ENCODE measurements at places on chromosomes 11 and 22.

DNA sequence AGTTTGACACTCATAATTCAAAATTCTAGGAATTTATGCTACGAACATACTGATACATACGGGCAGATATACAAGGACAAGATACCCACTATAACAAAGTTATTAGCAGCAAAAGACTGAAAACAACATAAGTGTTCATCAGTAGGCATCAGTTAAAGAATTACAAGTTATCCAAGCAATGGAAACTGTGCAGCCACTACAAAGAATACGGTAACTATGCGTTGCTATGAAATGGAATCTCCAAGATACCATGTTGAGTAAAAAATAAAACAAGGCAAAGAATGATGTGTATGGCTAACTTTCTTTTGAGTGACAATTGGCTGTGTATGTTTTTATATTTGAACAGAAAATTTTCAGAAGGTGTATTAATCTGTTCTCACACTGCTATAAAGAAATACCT lies 151.7 kb downstream of the ADAMTS15 start:
- no peak for DNase-seq

DNA sequence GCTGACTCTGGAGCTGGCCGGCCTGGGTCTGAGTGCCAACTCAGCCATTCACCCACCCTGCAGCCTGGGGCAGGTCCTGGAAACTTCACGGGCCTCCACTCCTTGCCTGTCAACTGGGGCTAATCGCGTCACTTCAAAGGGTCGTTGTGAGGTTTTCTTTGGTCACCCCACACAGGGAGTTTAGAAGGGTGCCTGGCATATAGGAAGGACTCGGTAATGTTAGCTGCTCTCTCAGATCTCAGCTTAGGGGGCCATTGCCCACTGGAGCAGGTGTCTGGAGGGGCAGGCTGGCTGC lies 7.3 kb downstream of the INCENP start:
- DNase-seq, result no peak

GRCh38 chr22:19123936-19124335 lies 1.7 kb upstream of the DGCR2 start:
- no peak for DNase-seq

DNA sequence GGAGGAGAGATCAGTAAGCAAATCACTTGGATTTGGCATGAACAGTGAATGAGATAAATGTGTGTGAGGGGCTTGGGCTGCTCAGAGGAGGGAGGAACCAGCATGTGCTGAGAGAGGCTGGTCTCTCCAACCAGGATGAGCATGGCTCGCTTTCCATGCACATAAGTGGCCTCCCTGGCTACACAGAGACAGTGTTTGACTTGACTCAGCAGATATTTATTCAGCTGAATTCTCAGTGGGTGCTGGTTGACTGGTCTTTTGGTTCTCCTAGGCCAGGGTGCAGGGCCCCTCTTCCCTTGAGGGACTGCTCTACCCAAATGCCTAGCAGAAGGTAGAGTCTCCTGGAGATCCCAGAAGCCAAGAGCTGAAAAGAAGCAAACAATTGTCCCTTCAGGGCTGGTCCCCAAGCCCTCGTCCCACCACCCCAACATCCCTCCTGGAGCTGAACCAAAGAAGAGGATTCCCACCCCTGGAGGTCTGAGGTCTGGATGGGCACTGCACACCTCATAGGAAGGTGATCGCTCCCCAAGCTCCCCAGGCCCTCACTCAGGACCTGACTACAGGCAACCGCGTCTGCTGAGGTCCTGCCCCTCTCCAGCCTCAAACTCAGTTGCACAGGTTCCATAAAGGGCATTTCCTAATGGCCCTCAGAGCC lies 3.3 kb upstream of the TRIM29 start:
- DNase-seq, result no peak

DNA sequence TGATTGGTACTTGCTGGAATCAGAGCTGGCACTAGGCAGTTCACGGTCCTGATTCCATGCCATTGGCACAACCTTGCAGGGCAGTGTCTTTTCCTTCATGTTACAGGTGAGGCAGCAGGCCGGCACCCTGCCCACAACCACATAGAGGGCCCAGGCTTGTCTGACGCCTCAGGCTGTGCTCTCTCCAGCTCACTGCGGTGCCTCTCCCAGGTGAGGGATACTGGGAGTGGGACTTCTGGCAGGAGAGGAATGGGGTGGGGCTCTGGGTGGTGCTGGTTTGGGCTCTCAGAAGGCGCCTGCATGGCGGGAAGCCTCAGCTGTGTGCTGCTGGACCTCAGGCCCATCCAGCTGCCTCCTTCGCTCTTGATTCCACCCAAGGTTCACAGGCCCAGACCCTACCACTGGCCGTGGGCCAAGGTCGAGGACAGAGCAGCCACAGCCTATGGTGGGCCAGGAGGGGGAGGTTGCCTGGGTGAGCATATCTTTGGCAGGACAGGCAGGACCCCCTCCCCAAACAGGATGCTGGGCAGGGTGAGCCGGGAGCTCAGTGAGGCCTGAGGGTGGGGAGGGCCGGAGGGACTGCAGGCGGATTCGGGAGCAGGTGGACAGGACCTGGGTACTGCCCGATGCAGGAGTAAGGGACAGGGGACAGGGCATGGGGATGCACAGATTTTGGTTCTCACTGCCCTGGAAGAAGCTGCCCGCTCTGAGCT lies 7.0 kb upstream of the MPPED1 start:
- DNase-seq, result no peak

DNA sequence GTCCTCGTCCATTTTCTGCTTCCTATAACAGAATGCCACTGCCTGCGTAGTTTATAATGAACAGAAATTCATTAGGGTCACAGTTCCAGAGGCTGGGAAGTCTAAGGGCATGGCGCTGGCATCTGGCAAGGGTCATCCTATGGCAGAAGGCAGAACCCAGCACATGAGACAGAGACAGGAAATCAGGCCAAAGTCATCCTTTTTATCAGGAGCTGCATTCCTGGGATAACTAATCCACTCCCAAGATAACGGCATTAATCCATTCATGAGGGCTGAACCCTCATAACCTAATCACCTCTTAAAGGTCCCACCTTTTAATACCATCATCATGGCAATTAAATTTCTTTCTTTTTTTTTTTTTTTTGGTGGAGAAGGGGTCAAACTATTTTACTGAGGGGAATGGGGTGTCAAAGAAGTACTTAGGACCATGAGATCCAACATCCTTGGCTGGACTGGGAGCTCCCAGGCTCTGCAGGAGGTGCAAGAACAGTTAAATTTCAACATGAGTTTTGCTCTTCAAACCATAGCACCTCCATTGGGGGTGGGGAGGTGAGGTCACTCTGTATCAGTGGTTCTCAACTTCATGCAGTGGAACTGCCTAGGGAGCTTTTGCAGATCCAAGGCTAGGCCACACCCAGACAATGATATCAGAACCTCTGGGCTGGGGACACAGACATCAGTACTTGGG lies 4.4 kb downstream of the TMEM109 start:
- DNase-seq, result no peak

DNA sequence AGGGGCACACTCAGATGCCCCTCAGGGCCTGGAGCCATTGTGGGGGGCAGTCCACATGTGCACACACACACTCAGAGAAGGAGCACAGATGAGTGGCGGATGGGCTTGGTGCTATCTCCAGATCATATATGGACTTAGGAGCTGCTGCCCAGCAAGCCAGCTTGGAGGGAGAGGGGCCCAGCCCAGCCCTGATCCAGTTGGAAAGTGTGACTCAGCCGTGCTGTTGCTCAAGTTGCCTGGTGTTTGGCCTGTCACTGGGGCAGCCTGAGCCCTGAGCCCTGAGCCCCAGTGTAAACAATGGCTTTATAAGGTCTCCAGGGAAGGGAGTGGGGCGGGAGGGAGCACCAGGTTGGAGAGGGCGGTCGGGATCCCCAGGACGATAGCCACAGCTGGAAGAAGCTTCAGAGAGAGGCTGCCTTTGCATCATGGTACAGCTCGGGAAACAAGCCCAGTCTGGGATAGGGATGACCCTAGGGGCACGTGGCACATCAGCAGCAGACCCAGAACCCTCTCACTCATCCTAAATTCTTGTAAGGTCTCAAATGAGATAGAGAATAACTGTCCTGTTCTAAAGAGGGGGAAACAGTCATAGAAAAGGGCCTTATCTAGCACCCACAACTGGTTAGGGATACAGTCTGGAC lies 4.8 kb downstream of the SELENOM start:
- DNase-seq, result no peak

DNA sequence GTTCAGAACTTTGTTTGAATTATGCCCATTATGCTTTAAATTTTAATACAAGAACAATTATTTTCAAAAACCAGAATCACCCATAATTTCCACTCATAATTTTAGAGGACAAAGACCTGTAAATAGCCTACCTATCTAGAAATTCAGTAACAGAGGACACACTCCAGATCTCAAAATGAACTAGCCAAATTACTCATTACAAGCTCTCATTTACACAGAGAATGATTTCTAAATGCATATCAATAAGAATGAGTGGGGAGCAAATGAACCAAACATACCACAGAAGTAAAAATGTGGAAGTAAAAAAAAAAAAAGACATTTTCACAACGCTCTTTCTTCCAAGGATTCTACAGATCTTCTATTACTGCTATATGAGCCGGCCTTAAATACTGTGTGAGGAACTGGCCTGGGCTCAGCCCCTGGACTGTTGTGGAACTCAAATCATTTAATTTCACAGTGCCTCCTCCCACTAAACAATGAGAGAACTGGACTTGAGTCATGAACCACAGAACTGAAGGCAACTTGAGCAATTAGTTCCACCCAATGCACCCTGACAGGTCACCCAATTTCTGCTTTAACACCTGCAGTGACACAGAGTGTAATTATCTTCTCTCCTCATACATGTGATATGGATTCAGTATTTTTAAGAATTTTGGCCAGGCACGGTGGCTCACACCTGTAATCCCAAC lies 8.0 kb downstream of the MRTFA start:
- DNase-seq, result no peak

- DNase-seq, result no peak
These were observed 17.0 kb downstream of the DIXDC1 start for GRCh38 chr11:111954154-111954553.

GRCh38 chr22:29882716-29883044 lies 294 bp upstream of the MTMR3 start:
- DNase-seq, result no peak

DNA sequence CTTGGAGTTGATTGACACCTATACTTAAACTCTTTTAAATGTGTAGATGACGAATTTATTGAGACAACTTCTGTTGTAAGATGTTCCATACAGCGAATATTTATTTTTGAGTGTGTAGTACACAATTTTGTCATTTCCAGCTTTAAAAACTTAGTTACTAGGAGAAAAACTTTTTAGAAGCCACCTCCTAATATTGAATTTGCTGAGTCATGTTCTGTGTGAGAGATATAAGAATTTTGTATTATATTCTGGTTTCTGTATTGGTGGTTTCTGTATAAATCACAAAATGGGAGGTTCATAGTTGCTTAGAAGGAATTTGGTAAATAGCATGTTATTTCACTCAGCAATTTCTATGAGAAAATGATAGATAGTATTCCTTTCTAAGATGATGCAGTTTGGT lies 171.3 kb downstream of the WNT11 start:
- DNase-seq, result no peak

GRCh38 chr11:7692426-7692825 lies 13.9 kb downstream of the OVCH2 start:
- no peak for DNase-seq

GRCh38 chr11:60871378-60872061 lies 4.2 kb downstream of the ZP1 start:
- DNase-seq, result no peak

Data from muscle of back (tissue), 13 donors.